Thymus (tissue), 14 donors: ENCODE measurements at places on chromosomes 2 and 18. TPM values are rescaled to one million over a fixed set of nuclear protein-coding genes. Genes with fewer than 3 reads are reported as not detected.

The ST8SIA5 gene
- polyA plus RNA-seq = 0.23 TPM

The SP100 gene
- polyA plus RNA-seq = 97.7 TPM

The GAREM2 gene
- 0.59 TPM for polyA plus RNA-seq

The OSBPL1A gene
- 21.0 TPM for polyA plus RNA-seq

The NMS gene
- 0.84 TPM for polyA plus RNA-seq

The LIMS4 gene
- 0.32 TPM for polyA plus RNA-seq

The TMEM200C gene
- 0.18 TPM for polyA plus RNA-seq

The MC4R gene
- 0.30 TPM for polyA plus RNA-seq

The CHRNA1 gene
- polyA plus RNA-seq = 4.2 TPM

The IMPA2 gene
- 19.5 TPM for polyA plus RNA-seq

The CCDC88A gene
- polyA plus RNA-seq = 39.6 TPM

The MLPH gene
- 2.4 TPM for polyA plus RNA-seq

The TMEM37 gene
- polyA plus RNA-seq = 4.9 TPM

The SLC5A7 gene
- polyA plus RNA-seq = 0.05 TPM

The UPP2 gene
- 0.50 TPM for polyA plus RNA-seq

The ITGB6 gene
- polyA plus RNA-seq = 0.32 TPM

The C2orf72 gene
- polyA plus RNA-seq = 0.02 TPM

The RUFY4 gene
- polyA plus RNA-seq = 5.4 TPM

The IL36RN gene
- 2.4 TPM for polyA plus RNA-seq

The FN1 gene
- 439 TPM for polyA plus RNA-seq

The UGT1A4 gene
- polyA plus RNA-seq = 0.34 TPM

The HNMT gene
- polyA plus RNA-seq = 17.0 TPM

The ABCG8 gene
- polyA plus RNA-seq = 0.05 TPM

The NPHP1 gene
- polyA plus RNA-seq = 5.2 TPM

The TBR1 gene
- polyA plus RNA-seq = 0.02 TPM

The SLC8A1 gene
- polyA plus RNA-seq = 0.46 TPM

The DNER gene
- 0.59 TPM for polyA plus RNA-seq

The CTAGE1 gene
- not detected for polyA plus RNA-seq

The ITM2C gene
- 79.4 TPM for polyA plus RNA-seq

The RESP18 gene
- 0.07 TPM for polyA plus RNA-seq

The VSNL1 gene
- polyA plus RNA-seq = 1.4 TPM

The TMEM182 gene
- polyA plus RNA-seq = 2.6 TPM

The CCDC121 gene
- polyA plus RNA-seq = 2.6 TPM

The RGPD4 gene
- polyA plus RNA-seq = 0.05 TPM

The ALPP gene
- polyA plus RNA-seq = 0.32 TPM

The CHN1 gene
- polyA plus RNA-seq = 5.0 TPM

The VAMP5 gene
- 93.2 TPM for polyA plus RNA-seq

The CYTIP gene
- 86.5 TPM for polyA plus RNA-seq

The SERPINB13 gene
- 9.8 TPM for polyA plus RNA-seq

The TTC32 gene
- 93.2 TPM for polyA plus RNA-seq

The RNF25 gene
- 33.7 TPM for polyA plus RNA-seq

The AMER3 gene
- 0.02 TPM for polyA plus RNA-seq

The CCBE1 gene
- polyA plus RNA-seq = 0.62 TPM
